G401 (cell line): ENCODE measurements at places on chromosomes 16 and 17.

DNA sequence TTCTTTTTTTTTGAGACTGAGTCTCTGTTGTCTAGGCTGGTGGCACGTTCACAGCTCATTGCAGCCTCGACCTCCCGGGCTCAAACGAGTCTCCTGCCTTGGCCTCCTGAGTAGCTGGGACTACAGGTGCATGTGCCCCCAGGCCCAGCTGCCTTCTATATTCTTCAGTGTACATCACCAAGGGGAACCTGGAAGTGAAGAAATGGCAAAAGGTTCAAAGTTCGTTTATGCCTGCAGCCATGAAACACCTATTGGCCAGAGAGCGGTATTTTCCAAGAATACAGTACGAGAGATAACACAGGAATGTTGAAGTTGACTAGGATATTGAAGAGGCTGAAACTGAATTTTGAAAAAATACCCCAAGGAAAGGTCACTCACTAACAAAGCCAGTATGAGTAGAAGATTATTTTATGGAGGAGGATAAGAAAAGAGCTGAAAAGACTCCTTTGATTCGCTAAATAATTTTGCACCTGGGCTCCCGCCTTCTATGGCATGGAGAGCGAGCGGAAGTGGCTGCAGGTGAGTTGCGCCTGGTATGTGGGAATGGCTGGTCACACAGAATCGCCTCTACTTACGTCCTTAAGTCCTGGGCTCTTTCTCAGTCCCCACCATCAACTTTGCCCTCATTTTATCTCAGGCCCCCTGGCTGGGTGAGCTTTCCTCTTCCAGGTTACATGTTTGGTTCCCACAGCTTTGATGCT lies 9.8 kb downstream of the ST6GALNAC1 start:
- DNase-seq = no peak

- DNase-seq = peak; percentile 54
Observed at GRCh38 chr17:17710728-17711541, 29.7 kb downstream of the RAI1 start.

- DNase-seq = no peak
Observed at GRCh38 chr16:54677308-54677950, 253.2 kb upstream of the IRX5 start.

DNA sequence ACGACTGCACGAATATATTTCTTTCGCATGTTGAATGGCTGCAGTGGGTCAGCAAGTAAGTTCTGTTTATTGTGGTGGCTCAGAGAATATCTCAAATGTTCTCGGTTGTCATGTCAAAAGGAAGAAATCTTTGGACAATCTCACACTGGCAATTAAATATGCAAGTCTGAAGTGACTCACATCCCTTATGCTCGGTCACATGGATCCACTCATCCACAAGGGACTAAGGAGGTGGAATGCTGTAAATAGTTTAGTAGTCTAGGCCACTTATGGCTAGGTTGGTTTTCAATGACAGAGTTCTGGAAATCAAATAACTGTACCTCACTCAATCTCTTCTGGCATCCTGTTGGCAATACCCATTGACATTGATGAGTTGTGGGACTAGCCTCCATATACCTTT lies 33.0 kb upstream of the PMP22 start:
- DNase-seq = no peak

GRCh38 chr16:56115817-56116576 lies 75.3 kb upstream of the GNAO1 start:
- no peak for DNase-seq

DNA sequence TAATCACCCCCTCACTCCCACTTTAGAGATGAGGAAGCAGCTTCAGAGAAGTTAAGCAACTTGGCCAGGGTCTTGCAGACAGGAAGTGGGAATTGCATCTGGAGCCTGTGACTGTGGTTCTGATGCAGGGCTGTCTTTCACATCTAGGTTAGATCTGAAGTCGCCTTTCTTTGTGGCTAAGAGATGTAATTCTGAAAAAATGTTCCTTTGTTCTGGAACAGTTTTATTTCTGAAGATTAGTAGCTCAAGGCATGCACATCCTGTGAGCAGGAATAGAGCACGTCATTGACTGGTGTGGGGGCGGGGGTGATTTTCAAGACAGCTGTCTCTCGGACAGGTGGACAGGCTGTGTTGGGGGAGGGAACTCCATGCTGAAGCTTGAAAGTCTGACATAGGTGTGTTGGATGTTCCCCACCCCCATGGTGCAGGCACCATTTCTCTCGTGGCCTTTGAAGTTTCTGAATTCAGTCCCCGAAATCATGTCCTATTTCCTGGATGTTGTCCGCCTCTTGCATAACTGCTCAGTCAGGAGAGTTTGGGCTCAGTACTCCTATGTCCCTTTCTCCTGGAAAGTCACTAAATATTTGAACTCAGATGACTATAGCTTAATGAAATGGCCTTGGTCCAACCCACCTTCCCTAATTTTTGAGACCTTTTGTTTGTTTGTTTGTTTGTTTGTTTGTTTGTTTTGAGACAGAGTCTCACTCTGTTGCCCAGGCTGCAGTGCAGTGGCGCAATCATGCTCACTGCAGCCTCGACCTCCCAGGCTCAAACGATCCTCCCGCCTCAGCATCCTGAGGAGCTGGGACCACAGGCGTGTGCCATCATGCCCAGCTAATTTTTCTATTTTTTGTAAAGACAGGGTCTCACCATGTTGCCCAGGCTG lies 21.0 kb upstream of the HERPUD1 start:
- no peak for DNase-seq

DNA sequence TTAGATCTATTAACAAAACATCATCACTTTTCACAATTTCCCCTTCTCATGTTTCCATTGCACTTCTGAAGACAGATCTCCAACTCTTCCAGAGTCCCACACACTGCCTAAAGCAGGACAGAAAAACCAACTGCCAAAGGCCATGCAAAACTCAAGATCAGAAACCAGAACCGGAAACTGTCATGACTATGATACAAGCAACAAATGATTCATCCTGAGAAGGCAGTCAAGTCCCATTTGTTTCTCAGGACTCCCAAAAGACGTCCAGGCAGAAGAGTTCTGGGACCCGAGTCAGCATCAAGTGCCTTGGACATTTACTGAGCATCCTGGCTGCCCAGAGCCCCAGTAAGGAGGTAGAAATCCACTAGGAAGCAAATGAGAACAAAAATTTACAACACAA lies 38.8 kb downstream of the ERN1 start:
- no peak for DNase-seq

DNA sequence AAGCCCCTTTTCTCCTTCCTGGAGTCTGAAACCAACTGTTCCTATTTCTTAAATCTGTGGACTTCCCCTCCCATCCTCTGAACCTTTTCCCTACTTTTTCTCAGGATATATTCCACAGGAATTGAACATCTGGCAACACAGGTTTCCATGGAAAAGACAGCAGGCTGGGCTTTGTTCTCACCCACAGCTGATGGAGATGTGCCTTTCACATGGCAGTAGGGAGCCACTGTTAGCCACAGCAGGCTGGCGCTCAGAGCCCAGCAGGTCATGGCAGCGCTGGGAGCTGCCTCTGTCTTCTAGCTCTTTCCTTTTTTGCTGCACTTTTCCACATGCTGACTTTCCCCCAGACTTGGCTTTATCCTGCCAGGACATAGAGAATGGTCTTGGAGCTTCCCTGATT lies 116.4 kb upstream of the NLRP1 start:
- no peak for DNase-seq

- no peak for DNase-seq
Observed at GRCh38 chr17:73546770-73547536, 97.3 kb downstream of the SDK2 start.

DNA sequence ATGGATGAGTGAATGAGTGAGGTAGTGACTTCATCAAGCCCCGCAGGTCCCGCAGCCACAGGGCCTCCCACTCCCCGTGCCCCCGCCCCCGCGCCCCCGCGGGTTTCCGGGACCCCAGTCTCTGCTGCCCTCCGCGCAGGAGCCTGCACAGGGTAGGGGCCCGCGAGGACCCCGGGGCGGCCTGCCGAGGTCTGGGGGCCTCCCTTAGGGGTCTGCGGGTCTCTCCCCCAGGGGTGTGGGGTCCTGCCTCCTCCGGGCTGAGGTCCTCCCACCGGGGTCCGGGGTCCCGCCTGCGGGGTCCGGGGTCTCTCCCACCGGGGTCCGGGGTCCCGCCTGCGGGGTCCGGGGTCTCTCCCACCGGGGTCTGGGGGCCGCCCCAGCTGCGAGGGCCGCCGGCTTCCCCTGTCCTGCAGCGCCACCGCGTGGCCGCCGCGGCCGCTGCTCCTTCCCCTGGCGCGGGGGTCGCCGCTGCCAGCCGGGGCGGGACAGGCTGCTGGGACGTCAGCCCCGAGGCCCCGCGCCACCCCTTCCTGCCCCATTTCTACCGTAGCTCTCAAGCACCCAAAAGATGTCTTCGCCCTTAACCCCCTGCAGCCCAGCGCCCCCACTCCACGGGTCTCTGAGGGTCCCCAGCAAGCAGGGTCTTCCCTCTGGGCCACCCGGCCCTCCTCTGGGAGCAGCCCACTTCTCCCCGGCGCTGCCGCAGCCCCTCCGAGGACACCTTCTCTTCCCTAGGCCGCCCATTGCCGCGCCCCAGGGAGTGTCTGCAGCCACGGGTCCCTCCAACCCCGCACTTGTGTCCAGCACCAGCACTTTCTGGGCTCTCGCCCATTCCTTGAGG lies 10.4 kb upstream of the CHMP6 start:
- no peak for DNase-seq

- DNase-seq = no peak
Observed at GRCh38 chr17:30483159-30483558, 6.0 kb downstream of the GOSR1 start.

GRCh38 chr17:27544350-27545131 lies 86.4 kb upstream of the LGALS9 start:
- DNase-seq = no peak
